ENCODE measurements at places on chromosomes 11 and 22.
A peak's percentile ranks its signal among the peaks of the same experiment; 100 is the strongest.

DNA sequence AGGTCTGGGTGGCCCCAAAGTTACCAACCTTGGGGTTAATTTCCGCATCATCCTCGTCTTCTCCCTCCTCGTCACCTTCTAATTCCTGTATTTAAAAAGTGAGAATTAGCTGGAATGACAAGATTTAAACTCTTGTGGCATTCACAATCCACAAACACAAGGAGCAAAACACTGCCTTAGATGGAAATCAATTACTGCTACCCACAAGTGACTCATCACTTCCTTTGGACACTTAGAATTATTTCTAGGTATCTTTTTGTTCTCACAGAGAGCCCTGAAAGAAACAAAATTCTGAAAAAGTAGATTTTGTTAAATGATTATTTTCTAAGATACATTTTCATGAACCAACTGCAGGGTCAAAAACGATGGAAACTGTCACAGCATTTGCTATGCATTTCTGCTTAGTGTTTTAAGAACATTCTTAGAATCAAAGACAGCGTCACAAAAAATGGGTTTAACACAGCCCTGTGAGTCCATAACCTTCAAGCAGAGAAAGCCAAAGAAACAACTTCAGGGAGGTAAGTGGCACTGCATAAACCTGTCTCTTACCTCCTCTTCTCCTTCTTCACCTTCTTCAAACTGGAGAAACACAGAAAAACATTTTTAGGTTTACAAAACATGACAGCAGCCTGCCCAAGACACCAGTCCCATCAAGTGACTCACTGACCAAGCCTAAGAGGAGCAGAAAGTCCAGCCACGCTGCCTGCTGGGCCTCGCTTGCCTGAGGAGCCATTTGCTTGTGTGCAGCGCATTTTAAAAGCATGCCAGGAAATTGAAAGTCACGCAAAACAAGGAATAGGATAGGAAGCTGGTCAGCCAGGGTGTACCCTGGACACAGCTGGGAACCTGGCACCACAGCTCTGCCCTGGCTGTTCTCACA lies 22.3 kb upstream of the PHLDA2 start:
- DNase-seq: no peak

GRCh38 chr22:49112176-49112575 lies 715.5 kb downstream of the BRD1 start:
- no peak for DNase-seq

- DNase-seq: no peak
Measured at GRCh38 chr11:2581151-2581930, 118.5 kb downstream of the KCNQ1OT1 start.

DNA sequence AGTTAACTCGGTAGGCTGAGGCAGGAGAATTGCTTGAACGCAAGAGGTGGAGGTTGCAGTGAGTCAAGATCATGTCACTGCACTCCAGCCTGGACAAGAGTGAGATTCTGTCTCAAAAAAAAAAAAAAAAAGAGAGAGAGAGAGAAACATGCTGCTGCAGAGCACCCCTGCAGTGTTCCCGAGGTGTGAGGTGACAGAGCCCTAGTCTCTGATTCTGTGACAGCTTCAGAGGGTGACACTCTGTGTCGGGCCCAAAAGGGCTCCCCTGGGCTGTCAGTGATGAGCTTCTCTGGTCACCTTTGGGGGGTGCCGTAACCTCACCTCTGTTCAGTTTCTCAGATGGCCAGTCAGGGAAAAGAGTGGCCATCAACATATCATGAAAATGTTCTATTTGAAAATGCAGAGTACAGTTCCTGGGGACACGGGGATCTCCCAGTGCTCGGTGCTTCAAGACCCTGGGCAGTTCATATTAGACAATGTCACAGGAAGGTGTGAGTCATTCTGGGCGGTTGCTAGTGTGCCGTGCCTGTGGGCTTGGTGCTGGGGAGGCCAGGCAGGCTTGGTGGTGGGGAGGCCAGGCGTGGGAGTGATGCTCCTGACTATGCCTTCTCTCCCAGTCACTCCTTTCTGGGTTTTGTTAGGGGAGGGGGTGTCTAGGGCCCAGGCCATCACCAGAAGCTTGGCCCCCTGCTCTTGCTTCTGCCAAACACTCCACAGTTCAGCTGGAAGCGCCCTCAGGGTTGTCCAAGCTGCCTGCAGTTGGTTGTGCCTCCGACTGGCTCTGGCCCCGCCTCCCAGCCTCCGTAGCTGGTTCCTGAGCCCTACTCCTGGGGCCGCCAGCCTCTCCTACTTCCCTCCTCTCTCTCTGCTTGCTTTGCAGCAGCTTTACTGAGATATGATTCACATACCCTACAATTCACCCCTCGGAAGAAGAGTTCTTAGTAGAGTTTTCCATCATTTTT lies 52.5 kb upstream of the CLDN5 start:
- peak; percentile 35 for DNase-seq

- peak; percentile 62 for DNase-seq
Measured at GRCh38 chr22:35258191-35258988, 1.1 kb downstream of the HMGXB4 start.

DNA sequence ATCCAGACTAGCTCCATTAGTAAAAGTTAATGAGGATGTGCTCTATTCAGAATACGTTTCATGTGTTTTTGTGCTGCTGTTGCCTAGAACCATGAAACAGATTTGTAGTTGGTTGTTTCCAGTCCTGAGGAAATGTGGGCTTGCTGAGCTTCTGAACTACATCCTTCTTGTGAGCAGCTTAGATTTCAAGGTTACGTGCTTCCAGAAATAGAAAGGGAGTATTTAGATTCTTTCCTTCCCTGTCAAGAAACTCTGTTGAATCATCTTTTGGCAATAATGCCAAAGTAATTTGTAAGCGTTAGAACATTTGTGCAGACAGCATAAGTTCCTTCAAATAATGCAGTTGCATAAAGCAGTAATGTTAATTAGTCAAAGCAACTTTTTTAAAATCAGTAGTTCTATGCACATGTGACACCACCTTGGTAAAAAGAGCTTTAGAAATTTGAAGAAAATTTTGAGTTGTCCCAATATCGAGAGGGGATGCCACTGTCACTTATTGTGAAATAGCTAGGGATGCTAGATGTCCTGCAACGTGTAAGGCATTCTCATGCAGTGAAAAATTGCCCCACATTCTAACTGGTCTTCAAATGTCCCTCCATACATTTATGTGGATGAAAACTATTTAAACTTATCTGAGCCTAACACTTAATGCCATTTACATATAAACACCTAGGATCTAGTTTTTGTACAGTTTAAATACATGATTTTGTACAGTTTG lies 169.6 kb downstream of the ETS1 start:
- no peak for DNase-seq
